ENCODE measurements at places on chromosomes 7 and 10.

DNA sequence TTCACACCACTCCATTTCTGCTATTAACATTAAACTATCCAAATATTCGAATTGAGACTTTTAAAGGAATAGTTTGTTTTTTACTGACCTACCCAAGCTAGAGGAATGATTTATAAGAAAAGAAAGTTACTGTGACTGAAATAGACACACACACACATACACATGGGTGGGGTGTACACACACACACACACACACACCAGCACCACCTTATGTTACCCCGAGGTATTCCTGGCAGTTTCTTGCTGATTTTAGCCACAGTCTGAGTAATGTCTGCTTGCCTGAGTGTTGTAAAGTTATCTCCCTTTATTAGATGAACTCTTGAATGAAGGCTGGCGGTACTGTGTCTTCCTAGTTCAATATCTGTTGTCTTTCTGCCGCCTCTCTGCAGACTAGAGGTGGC lies 91.3 kb upstream of the PRKG1 start:
- DNase-seq: no peak

- no peak for DNase-seq
These were observed 28.2 kb downstream of the PFKP start for GRCh38 chr10:3095373-3096139.

GRCh38 chr7:77473229-77474005 lies 57.3 kb upstream of the GSAP start:
- no peak for DNase-seq

GRCh38 chr10:54434782-54435181 lies 366.2 kb downstream of the PCDH15 start:
- DNase-seq: no peak

DNA sequence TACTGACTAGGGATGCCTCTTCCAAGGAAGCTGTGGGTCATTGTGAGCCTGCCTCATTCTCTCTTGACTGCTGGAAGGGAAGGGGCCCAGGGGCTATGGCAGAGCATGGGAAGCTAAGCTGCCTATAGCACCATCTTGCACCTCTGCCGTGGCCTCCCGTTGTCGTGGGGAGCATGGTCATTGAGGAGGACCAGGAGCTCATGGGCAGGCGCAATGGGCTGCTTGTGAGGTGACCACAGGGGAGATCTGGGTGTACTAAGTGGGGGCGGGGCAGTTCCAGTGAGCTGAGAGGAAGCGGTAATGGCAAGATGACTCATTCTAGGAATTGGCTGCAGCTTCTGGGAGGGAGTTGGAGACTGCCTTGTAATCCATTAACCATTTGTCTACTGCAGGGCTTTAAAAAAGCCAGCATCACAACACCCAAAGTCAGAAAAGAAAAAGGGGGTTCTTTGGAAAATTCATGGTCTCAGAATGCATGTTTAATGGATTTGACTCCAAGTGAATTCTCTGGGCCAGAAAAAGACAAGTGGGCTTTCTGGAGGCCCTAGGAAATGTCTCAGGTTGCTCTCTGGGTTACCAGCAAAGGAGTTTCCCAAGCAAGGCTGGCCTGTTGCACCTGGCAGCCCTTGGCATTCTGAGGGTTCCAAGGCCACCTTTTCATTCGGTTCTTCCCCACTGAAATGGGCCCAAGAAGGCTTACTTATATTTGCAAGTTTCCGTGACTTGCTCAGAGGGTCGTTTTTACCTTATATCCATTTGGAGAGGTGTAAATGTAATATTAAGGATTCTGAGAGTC lies 3.6 kb downstream of the DUSP5 start:
- peak; percentile 74 for DNase-seq

DNA sequence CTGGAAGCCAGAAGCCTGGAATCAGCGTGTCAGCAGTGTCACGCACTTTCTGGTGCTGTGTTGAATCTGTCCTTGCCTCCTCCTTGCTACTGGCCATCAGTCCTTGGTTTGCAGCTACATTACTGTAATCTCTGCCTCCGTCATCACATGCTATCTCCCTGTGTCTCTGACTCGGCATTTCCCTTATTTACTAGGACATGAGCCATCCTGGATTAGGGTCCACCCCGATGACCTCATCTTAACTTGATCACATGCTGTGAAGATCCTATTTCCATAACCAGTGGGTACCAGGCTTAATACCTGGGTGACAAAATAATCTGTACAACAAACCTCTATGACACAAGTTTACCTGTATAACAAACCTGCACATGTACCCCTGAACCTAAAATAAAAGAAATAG lies 518.0 kb upstream of the KLF6 start:
- no peak for DNase-seq

GRCh38 chr7:54907981-54908380 lies 110.8 kb upstream of the EGFR start:
- no peak for DNase-seq

DNA sequence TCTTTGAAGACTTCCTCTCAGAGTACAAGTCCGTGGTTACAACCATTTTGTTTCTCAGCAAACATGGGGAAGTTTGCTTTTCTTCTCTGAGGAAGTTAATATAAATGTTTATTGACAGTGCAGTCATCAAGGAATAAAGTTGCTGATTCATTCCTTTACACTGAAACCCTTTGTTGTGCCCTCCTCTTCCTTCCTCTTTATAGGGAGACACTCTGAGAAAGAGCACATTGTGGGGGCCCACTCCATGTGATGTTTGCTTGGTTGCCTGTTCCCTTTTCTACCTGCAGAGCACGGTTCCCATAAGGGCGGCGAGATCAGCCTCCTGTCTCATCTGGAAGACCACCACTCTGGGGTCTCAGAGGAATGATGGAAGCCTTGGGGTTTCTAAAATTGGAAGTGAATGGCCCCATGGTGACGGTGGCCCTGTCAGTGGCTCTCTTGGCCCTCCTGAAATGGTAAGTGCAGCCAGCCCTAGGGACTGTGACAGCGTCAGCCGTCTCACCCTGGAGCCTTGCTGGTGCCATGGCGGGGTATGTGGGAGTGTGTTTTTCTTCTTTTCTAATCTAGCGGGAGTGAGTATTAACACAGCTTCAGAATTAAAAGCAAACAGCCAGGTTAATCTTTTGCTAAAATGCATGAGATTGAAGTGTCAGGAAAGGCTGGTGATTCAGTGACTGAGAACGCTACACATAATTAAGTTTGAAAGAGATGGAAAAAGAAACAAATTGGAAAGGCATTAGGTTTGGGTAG lies at the start of gene TBXAS1:
Gene TBXAS1, plus strand, starts transcription at position 240 of the 750 bp plus-strand sequence. Its CDS starts 127 bp downstream, at position 367.
- DNase-seq: no peak

GRCh38 chr10:129929343-129930292 lies 34.5 kb downstream of the EBF3 start:
- DNase-seq: no peak

- DNase-seq: no peak
These were observed 1.1 kb upstream of the ING3 start for GRCh38 chr7:120949393-120949911.

DNA sequence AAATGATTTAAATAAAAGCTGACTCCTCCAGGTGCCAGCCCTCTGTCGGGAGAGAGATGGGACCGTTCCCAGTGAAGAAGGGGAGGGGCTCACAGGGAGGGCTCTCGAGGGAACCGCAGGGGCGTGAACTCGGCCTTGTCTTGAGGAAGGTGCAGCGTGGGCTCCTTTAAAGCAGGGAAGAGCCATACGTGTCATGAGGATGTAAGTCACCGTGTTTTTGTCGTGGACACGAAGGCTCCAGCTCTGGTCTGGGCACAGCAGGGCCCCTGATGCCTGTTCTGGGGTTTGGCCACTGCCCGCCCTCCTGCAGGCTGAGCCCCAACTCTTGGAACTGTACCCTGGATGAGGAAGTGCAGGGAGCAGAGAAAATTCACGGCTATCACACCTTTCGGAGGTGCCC lies 45.0 kb downstream of the JAKMIP3 start:
- DNase-seq: no peak

- no peak for DNase-seq
These were observed 172.5 kb downstream of the ELFN1 start for GRCh38 chr7:1842321-1843221.

GRCh38 chr7:64672414-64672813 lies 6.5 kb downstream of the ZNF107 start:
- no peak for DNase-seq

- DNase-seq: peak; percentile 32
These were observed 6.2 kb downstream of the CALHM2 start for GRCh38 chr10:103445767-103446567.

- DNase-seq: no peak
These were observed 8.0 kb upstream of the ZCCHC24 start for GRCh38 chr10:79453392-79453791.

- DNase-seq: no peak
These were observed 2.4 kb upstream of the CNOT4 start for GRCh38 chr7:135512135-135512887.

DNA sequence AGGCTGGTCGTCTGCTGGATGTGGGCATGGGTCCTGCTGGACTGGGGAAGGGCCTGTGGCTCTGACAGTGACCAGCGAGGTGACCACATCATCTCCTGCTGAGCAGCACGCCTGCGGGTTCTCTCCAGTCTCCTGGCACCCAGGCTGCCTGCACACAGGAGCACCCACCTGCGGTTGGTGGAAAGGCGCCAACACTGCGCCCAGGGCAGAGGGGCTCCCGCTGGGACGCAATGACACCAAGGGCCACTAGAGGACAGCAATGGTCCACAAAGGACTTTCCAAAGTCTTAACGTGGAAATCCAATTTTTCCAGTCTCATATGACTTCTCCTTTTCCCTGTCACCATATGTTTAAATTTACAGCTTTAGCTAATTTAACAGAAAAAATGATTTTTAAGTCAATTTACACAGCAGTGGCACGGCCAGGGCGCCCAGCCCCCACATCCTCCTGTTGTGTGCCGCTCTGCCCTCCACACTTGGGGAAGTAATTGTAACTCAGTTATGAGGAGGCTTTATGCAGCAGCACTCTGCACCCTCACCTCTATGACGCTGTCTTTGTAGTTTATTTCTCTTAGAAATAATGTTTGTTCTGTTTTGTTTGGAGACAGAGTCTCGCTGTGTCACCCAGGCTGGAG lies 38.1 kb downstream of the CFAP46 start:
- DNase-seq: peak; percentile 77

DNA sequence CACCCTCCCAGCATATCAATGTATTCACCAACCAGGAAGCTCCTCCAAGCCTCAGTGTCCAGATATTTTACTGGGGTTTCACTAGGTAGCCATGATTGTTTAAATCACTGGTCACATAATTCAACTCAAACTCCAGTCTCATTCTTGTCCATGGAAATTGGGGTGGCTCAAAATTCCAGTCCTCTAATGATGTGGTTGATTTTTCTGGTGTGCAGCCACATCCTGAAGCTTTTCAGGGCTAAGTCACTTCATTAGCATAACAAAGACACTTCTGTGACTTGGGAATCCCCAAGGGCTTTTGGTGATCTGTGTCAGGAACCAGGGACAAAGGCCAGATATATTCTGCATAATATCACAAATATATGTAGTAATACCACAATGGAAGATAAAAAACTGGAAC lies 786.9 kb upstream of the IGFBP3 start:
- DNase-seq: no peak

DNA sequence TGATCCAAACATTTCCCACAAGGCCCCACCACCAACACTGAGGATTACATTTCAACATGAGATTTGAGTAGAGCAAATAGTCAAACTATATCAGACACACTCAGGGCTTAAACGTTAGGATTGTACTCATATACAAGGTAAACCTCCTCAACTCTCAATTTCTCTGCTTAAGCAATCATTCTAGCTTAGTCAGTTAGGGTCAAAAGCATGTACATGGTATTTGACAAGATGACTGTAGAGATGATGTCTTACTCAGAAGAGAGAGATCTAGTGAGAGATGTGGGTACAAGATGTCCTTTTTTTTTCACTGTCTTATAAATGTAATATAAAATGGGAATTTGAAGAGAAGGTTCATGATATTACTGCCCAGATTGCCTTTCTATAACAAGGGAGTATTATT lies 270.1 kb downstream of the PRKG1 start:
- no peak for DNase-seq

- DNase-seq: no peak
These were observed 192.3 kb downstream of the DNAJC1 start for GRCh38 chr10:21811245-21811585.

GRCh38 chr10:60817398-60817805 lies 39.1 kb downstream of the CDK1 start:
- DNase-seq: no peak

- DNase-seq: no peak
These were observed 17.9 kb downstream of the OGDHL start for GRCh38 chr10:49744091-49744685.

- no peak for DNase-seq
These were observed 133.1 kb upstream of the PPP1R3A start for GRCh38 chr7:114051871-114052331.

- no peak for DNase-seq
These were observed 89.7 kb upstream of the RPA3 start for GRCh38 chr7:7808156-7808555.

DNA sequence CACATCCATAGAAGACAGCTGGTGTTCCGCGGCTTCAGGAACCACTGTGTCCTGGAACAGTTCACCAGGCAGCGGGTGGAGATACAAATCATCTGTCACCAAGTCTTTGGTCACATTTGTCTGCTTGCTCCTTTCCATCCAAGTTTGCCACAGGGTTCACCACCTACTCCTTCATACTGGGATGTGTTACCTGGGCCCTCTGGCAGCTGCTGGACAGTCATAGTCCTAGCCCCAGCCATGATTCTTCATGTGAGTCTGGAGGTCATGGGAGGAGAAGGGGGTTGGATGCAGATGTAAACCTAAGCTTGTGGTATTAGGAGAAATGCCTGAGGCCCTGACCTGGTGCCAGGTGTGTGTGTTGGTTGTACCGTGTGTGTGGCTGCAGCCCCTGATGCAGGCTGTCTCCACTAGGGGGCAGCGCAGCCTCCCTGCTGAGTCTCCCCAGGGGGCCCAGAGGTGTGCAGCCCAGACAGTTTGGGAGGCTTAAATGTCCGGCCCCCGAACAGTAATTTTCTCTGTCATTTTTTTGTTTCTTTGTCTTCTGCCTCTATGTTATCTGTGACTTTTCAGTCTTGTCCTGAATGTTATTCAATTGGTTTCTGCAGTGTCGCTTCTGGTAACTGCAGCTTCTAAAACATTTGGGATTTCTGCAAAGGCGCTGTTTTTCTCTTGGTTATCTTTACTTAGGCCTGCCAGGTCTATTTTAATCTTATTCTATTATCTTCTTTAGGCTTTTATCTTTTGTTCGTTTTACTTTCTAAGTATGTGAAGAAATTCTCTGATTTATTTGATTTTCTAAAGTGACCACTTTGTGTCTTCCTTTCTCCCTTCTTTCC lies 14.8 kb downstream of the NPS start:
- DNase-seq: peak; percentile 6

- no peak for DNase-seq
These were observed 69.6 kb upstream of the CSTF2T start for GRCh38 chr10:51768886-51769465.

GRCh38 chr10:75076348-75076747 lies 35.1 kb upstream of the SAMD8 start:
- no peak for DNase-seq

DNA sequence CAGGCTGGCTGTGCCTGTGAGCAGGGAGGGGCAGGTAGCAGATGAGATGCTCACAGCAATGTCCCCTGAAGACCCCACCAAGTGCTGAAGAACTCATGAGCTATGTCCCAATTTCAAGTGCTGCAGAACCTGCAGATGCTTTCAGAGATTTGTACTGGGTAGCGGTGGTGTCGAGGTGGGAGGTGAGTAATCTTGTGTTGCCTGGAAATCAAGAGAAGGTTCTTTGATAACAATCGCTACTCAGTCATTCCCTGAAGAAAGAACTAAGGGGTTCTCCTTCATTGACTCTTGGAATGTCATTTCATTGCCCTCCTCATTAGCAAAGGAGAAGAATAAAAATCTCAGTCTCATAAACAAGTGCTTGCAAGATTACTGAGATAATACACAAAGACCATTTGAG lies 246.4 kb downstream of the EMX2 start:
- no peak for DNase-seq

GRCh38 chr7:153290066-153290465 lies 530.5 kb downstream of the ACTR3B start:
- no peak for DNase-seq

GRCh38 chr10:34147641-34148304 lies 667.3 kb downstream of the PARD3 start:
- no peak for DNase-seq
